Epithelial cell of proximal tubule (primary cell): ENCODE measurements at places on chromosomes 2 and 18. TPM values are rescaled to one million over a fixed set of nuclear protein-coding genes. Genes with fewer than 3 reads are reported as not detected.

The OSGEPL1 gene
- total RNA-seq: 7.8 and 11.4 TPM in 2 replicates

The TCF23 gene
- total RNA-seq: not detected in 2 replicates

The SCYGR5 gene
- not detected in 2 replicates for total RNA-seq

The SLC16A14 gene
- 1.0 and 1.1 TPM in 2 replicates for total RNA-seq

The NLRC4 gene
- not detected in 2 replicates for total RNA-seq

The CRYGD gene
- total RNA-seq: not detected in 2 replicates

The DTNB gene
- 4.8 and 5.6 TPM in 2 replicates for total RNA-seq

The TMEM247 gene
- not detected in 2 replicates for total RNA-seq

The GCKR gene
- 0.58 TPM in 1 of 2 replicates, not detected in the other for total RNA-seq

The DOK6 gene
- total RNA-seq: 0.06 and 0.07 TPM in 2 replicates

The EN1 gene
- total RNA-seq: not detected in 2 replicates

The KCNG2 gene
- total RNA-seq: not detected in 2 replicates

The KCTD1 gene
- total RNA-seq: 24.2 and 40.2 TPM in 2 replicates

The MOGAT1 gene
- not detected in 2 replicates for total RNA-seq

The ZNF385B gene
- total RNA-seq: under 0.01 and 0.69 TPM in 2 replicates

The RESP18 gene
- not detected in 2 replicates for total RNA-seq

The TXNDC2 gene
- not detected in 2 replicates for total RNA-seq

The DSG4 gene
- total RNA-seq: not detected in 2 replicates

The GKN1 gene
- total RNA-seq: not detected in 2 replicates

The EFEMP1 gene
- 30.0 and 42.8 TPM in 2 replicates for total RNA-seq

The SIX3 gene
- not detected in 2 replicates for total RNA-seq

The MC5R gene
- total RNA-seq: not detected in 2 replicates

The TDRD15 gene
- total RNA-seq: not detected in 2 replicates

The NT5C1B gene
- not detected in 2 replicates for total RNA-seq

The MARCO gene
- total RNA-seq: not detected in 2 replicates

The FKBP1B gene
- 12.4 and 20.6 TPM in 2 replicates for total RNA-seq

The CXCR1 gene
- total RNA-seq: not detected in 2 replicates

The ZNF397 gene
- total RNA-seq: 5.1 and 7.0 TPM in 2 replicates

The KLHL41 gene
- total RNA-seq: 0.07 TPM in 1 of 2 replicates, not detected in the other

The M1AP gene
- 1.7 and 2.5 TPM in 2 replicates for total RNA-seq

The HOXD13 gene
- not detected in 2 replicates for total RNA-seq

The RAB31 gene
- total RNA-seq: 17.7 and 31.2 TPM in 2 replicates

The HOXD10 gene
- total RNA-seq: 14.3 and 18.8 TPM in 2 replicates
